Stimulated activated CD8-positive, alpha-beta memory T cell treated with anti-CD3 and anti-CD28 coated beads, Interleukin-15, amount 100 ng/mL, for 24 hours (primary cell): ENCODE measurements at places on chromosomes 4 and X.

- DNase-seq = no peak
Measured at GRCh38 chr4:64361399-64361740, 47.9 kb downstream of the TECRL start.

GRCh38 chr4:5959211-5959982 lies 58.8 kb downstream of the C4orf50 start:
- no peak for DNase-seq

- DNase-seq = no peak
Measured at GRCh38 chr4:163217505-163217904, 50.8 kb upstream of the NAF1 start.

DNA sequence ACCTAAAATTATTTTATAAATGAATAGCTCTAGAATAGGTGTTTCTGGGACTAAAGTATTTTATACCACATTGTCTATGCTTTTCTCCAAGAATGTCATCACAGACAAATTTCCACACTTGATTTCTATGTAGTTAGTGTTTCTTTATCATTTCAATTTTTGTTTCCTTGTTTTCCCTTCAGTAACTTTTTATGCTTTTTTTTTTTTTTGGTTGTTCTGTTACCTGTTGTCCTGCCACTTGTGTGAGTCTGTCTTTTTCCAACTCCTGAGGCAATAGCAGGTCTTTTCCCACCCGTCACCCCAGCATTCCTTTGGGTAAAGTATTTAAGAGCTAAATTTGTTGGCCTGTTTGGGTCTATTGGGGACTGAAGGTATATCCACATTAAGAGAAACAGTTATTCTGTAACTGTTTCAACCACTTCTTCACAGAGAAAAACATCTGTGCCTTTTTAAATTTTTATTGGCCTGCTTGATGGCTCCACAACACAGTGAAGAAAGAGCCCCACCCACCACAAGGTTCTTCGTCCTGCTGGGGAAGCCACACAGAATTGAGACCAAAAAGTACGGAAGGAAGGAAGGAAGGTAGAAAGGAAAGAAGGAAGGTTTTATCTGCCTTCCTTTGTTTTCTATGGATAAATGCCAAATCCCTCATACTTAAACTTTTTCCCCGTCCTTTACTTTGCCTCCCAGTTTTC lies 17.7 kb upstream of the GPC3 start:
- no peak for DNase-seq

DNA sequence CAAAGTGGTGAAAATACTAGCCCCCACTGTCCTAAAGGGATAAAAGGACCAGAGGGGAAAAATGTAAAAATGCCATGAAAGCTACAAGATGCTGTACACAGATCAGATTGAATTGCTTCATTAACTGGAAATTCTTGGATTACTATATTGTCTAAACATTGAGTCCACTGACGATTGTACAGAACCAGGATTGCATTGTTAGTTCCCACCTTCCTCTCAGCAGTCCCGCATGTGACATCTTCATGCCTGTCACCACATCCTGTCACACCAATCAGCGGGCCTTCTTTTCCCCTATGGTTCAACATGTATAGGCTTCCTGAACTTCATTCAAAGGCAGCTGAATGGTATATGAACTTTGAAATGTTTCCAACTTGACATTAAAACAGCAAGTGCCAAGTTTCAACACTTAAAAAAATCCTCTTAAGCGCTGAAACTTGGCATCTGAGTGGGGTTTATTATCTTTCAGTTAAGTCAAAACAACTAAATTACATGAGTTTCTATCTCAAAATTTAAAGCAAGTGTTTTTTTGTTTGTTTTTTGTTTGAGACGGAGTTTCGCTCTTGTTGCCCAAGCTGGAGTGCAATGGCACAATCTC lies 24.6 kb downstream of the ZRSR2 start:
- no peak for DNase-seq

GRCh38 chrX:120331116-120331515 lies 19.9 kb upstream of the TMEM255A start:
- DNase-seq = no peak

DNA sequence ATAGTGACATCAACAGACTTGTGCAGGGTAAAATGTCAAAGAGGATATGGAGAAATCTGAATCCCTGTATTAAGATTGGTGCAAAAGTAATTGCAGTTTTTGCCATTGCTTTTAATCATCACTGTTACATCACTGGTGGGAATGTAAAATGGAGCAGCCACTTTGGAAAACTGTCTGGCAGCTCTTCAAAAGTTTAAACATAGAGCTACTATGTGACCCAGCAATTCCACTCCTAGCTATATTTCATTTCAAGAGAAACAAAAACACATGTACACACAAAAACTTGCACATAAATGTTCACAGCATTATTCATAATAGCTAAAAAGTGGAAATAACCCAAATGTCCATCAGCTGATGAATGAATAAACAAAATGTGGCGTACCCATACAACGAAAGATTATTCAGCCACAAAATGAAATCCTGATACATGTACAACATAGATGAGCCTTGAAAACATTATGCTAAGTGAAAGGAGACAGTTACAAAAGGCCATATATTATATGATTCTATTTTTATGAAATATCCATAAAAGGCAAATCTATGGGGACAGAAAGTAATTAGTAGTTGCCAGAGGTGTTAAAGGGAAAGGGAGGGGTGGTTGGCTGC lies 106.4 kb downstream of the AMELX start:
- no peak for DNase-seq
